Esophagus squamous epithelium (tissue), 5 donors: ENCODE measurements at places on chromosomes 1 and 21. TPM values are rescaled to one million over a fixed set of nuclear protein-coding genes. Genes with fewer than 3 reads are reported as not detected.

DNA sequence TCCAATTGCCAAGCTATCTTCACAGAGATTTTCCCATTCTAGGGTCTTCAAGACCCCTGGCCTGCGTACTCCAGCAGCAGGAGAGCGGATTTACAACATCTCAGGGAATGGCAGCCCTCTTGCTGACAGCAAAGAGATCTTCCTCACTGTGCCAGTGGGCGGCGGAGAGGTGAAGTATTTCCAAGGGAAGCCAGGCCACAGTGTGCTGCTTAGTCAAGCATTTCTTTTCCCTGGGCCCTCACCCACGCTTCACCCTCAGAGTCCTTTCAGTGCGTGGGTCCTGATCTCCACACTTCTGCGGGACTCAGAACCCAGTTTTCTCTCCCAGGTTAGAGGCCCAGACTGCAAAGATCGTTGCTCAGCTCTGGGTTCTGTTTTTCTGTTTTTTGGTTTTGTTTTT is 13.1 kb downstream of the CDCA8 start:
- DNase-seq = no peak

DNA sequence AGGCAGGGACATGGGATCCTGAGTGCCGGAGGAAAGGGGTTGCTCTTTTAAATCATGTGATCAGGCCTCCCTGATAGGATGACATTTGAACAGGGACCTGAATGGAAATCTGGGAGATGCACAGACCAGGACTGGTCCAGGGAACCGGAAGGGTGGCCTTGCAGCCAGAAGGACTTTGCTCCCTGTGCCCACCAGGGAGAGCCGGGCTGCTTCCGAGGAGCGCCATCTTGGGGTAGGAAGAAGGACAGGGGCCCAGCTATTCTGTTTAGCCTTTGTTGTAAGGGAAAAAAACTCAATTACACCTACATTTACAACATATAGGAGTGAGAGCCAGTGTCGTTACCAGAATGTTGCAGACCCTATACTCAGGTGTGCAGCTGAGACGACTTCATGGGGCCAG is 5.5 kb downstream of the KLHDC7A start:
- DNase-seq = no peak

GRCh38 chr1:43048601-43049011 is 89.9 kb upstream of the SLC2A1 start:
- no peak for DNase-seq

- DNase-seq = no peak
These were observed 197.6 kb downstream of the SIPA1L2 start for GRCh38 chr1:232432313-232432712.

DNA sequence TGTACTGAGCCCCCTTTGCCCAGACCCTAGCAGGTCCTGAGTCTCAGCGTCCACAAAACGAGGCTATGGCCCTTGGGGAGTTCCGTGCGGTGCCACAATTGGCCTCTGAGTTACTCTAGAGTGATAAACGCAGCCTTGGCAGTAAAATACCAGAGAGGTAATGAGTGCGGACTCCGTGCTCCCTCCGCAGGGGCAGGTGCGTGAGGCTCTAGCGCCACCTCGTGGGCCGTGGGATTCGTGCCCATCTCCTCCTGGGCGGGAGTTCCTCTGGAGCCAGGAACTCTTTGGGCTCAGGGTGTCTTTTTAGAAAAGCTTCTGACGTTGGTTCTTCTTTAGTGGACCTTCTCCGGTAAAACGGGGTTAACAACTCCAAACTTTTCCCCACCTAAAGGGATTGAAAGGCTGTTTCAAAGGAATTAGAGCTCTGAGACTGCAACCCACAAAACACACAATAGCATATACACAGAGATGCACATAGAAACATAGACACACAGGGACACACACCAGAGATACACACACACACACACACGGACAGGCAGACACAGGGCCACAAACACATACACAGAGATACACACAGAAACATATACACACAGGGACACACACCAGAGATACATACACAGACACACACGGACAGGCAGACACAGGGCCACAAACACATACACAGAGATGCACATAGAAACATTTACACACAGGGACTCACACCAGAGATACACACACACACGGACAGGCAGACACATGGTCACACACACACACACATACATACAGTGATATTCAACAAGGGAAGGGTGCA is 99.4 kb downstream of the KCNJ15 start:
- DNase-seq = no peak

GRCh38 chr1:165988275-165988674 is 160.9 kb downstream of the UCK2 start:
- no peak for DNase-seq

- no peak for DNase-seq
These were observed 6.5 kb upstream of the FGGY start for GRCh38 chr1:59290193-59290949.

DNA sequence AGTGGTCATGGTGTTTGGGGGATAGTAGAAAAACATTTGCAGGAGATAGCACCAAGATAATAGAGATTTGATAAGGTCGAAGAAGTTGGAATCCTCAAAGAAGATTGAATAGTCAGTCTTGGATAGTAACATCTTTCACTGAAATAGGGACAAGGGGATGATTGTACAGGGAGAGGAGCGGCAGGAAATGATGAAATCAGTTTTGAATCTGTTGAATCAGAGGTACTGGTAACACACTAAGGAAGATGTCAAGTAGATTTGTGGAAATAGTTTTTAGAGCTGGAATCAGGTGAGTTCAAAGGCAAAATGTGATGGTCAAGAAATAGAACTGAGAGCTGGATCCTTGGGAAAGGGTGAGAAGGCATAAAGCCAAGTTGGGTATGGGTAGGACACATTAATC is 26.5 kb downstream of the CAP1 start:
- DNase-seq = no peak

DNA sequence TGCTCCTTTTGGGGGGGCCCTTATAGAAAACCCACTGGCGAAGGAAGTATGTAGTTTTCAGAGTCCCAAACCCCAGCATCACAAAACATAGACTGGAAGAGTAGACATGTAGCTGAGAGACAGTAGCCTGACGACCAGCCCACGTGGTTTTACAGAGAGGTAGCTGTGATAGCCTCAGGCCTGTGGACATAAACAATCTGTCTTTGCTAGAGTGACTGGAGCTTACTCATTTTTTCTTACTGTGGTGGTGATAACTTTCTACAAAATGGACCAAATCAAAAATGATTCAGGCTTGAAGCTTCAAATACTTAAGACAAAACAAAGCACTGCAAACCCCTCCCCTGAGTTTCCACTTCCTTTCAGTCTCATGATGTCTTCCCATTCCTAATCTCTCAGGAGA is 497.0 kb downstream of the RWDD3 start:
- no peak for DNase-seq

- DNase-seq = no peak
These were observed 2.8 kb downstream of the PAQR7 start for GRCh38 chr1:25872713-25873112.

DNA sequence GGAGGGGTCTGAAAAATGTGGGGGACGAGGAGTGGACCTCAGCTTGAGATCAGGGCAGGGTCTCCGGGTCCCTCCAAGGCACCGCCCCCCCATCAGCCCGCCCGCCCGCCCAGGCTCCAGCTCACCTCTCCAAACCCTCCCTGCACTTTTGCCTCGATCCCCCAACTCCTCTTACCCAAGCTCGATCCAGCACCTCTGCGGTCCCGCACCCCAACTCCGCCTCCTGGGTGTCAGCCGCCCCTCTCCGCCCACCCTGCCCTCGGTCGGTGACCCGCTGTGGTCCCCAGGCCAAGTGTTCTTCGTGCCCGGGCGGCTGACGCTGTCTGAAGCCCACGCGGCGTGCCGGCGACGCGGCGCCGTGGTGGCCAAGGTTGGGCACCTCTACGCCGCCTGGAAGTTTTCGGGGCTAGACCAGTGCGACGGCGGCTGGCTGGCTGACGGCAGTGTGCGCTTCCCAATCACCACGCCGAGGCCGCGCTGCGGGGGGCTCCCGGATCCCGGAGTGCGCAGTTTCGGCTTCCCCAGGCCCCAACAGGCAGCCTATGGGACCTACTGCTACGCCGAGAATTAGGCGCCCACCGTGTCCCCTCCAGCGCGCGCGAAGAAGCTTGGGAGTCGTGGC is 5.7 kb downstream of the HAPLN2 start:
- DNase-seq = no peak

GRCh38 chr1:89460325-89460724 is 64.3 kb upstream of the LRRC8B start:
- no peak for DNase-seq

DNA sequence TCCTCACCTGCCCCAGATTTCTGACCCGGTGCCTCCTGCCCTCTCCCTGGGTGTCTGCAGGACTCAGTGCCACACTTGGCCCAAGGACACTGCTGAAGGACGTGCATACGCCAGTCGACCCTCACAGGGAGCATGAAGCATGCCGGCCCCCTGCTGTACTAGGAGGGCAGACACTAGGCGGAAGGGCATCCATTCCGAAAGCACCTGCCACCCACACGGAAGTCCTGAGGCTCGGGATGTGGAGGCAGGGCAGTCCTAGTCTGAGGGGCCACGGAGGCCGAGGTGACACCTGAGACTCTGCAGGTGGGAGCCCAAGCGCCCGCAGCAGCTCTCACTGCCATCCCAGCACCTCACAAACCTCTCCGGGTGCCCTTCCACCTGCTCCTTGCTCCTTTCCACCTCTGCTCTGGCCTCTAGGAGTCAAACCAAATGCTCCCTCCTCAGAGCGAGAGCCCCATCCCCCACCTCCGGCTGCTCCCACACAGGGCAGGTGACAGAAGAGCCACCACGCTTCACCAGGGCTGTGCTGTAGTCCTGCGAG is 2.4 kb downstream of the NPHP4 start:
- DNase-seq = no peak

GRCh38 chr1:10510520-10511493 is 36.1 kb downstream of the PEX14 start:
- DNase-seq = no peak

- no peak for DNase-seq
These were observed 119.0 kb upstream of the USP24 start for GRCh38 chr1:55334160-55334559.

GRCh38 chr1:44401256-44402228 is 3.5 kb upstream of the RNF220 start:
- no peak for DNase-seq

DNA sequence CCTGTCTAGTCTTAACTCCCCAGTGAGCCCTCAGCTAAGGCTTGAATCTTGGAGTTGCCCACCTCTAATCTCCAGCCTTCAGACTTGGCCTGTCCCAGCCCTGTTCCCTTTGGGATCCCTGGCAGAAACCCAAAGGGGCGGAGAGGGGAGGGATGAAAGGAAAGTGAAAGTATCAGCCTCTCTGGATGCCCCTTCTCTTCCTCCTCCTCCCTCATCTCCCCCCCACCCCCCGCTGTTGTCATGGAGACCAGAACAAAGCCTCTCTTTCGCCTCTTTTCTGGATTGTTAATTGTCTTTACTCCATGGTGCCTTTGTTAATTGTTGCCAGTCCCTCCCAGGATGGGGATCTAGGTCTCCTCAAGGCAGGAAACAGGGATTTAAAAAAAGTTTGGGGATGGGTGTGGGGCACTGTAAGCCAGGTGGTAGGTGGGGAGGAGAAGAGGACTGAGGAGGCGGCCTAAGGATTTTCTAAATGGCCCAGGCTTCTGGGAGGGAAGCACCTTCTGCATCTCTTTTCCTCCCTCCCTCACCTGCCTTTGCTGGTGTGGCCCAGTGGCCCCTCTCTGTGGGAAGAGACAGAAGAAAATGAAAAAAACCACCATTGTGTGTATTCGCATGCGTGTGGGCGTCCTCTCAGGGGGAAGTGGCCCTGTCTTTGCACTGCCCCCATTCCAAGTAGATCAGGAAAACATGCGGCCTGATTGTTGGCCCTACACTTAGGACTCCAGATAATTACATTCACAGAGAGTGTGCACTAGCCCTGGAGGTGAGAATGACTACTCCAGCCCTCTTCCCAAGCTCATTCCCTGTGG is 7.5 kb upstream of the SOX13 start:
- DNase-seq = no peak

GRCh38 chr1:115771094-115771846 is 2.8 kb upstream of the CASQ2 start:
- DNase-seq = no peak

DNA sequence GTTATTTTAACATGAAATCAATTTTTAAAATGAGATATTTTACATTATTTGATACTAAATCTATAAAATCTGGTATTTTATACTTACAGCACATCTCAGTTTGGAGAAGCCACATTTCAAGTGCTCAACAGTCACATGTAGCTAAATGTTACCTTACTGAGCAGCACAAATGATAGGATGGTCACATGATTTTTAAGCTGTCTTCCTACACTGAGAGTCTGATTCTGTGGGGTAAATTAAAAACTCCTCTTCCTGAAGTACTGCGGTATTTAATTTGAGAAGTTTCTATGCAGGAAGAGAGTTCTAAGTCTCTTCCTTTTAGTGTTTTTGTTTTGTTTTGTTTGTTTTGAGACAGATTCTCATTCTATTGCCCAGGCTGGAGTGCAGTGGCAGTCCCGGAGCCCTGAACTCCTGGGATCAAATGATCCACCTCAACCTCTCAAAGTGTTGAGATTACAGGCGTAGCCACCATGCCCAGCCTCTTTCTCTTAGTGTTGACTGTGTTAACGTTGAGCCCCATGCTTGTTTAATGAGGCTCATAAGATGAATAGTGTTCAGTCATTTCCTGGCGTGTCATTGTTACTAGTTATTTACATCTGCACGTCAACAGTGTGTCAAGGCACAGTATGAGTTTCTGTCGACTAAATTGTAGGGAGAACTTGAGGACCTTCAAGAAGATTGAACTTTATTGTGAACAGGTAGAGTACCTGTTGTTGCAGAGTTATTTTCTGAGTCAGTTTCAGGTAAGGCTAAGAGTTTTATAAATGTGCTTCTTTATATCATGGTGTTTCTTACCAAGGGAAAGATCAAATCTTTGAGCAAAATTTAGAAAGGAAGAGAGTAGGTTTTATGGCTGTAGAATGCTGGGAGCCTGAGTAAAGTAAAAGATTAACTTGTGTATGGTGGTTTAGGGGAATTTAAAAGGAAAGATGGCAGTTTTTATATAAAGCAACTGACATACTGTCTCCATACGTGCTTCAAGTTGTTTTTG is 3.3 kb downstream of the CNST start:
- DNase-seq = no peak

DNA sequence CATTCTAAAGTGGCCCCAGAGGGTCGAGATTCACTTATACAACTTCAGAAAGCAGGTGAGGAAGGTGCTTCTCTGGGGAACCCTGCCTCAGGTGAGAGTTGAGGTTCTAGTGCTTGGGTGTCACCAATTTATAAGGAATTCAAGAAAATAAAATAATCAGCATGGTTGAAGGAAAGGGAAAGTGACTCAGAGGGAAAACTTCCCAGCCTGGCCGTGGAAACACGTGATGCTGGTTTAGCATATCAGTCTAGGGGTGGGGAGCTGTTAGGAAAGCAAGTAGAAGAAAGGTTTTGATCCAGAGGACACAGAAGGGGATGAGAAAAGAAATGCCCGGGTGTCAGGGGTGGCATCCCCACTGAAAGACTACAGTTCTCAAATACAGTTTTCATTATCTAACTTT is 37.7 kb upstream of the TMEM125 start:
- DNase-seq = no peak

Gene BMP8A
- 0.13 TPM for total RNA-seq

Gene NR5A2
- total RNA-seq = 1.2 TPM

Gene CCDC30
- 0.19 TPM for total RNA-seq

Gene NHLH1
- not detected for total RNA-seq

Gene ATP13A2
- total RNA-seq = 66.5 TPM

Gene LCE3D
- total RNA-seq = 19.2 TPM

Gene TPTE
- not detected for total RNA-seq

Gene SAMSN1
- total RNA-seq = 5.0 TPM

Gene ALG14
- total RNA-seq = 1.3 TPM

Gene BATF3
- total RNA-seq = 0.83 TPM
